ENCODE measurements at places on chromosomes 6 and 20. TPM values are rescaled to one million over a fixed set of nuclear protein-coding genes. Genes with fewer than 3 reads are reported as not detected.

DNA sequence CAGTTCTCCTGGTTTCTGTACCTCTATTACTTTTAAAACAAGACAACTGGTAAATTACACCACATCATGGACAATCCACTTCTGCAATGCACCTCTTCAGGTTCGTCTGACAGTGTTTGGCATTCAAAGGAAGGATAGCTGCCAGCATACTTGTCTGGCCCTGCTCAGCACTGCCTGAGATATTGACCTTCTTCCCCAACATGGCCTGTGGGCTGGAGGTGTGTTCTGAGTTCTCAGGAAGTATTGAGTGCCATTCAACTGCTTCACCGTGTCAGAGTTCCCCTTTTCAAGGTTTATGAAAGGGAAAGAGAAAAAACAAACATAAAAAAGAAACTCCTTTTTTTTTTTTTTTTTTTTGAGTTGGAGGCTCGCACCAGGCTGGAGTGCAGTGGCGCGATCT lies 267.9 kb upstream of the SASH1 start:
- H3K27me3 ChIP-seq: no peaks in the 10 kb centered on the region
- no peak overlapping the region for H3K4me3 ChIP-seq
- no peak for DNase-seq
- no peaks in the 10 kb centered on the region for H3K4me1 ChIP-seq

GRCh38 chr20:14845199-14846160 lies 508.1 kb upstream of the FLRT3 start:
- no peaks in the 10 kb centered on the region for H3K27me3 ChIP-seq
- DNase-seq: no peak
- no peaks in the 10 kb centered on the region for H3K36me3 ChIP-seq

DNA sequence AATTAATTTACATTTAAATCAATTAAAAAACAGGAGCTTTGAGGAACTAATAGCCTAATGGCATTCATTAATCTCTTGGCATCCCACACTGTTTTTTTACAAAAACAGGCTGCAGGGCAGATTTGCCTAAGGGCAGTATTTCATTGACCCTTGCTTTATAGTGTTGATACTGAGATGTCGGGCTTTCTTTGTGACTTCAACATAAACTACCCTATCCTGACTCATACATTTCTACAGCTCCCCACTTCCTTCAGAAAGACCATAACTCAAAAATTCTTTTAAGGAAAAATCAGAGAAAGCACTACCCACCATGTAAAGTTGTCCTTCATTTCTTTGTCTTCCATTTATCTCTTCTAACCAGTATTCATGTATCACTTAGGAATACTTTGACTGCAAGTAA lies 92.2 kb upstream of the NT5E start:
- no peak overlapping the region for H3K4me3 ChIP-seq
- no peaks in the 10 kb centered on the region for H3K36me3 ChIP-seq
- DNase-seq: no peak
- no peaks in the 10 kb centered on the region for H3K27me3 ChIP-seq
- H3K27ac ChIP-seq: no peak overlapping the region

DNA sequence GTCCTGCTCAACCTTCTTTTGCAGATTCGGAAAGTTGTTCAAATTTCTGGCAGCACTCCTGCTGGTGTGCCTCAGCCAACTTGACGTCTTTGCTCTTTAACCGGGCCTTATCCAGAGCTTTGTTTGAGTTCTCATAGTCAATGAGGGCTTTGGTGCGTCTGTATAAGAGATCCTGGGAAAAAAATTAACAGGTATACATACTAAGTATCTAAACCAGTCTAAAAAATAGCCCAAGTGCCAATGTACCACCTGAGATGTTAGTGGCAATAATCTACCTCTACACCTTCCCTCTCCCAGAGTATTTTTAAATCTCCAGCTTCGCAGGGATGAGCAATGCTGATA lies 21.1 kb downstream of the SNX5 start:
- no peak overlapping the region for H3K4me3 ChIP-seq
- H3K27me3 ChIP-seq: no peaks in the 10 kb centered on the region
- H3K4me1 ChIP-seq: no peaks in the 10 kb centered on the region
- no peaks in the 10 kb centered on the region for H3K36me3 ChIP-seq
- H3K27ac ChIP-seq: no peak overlapping the region
- no peak for DNase-seq

DNA sequence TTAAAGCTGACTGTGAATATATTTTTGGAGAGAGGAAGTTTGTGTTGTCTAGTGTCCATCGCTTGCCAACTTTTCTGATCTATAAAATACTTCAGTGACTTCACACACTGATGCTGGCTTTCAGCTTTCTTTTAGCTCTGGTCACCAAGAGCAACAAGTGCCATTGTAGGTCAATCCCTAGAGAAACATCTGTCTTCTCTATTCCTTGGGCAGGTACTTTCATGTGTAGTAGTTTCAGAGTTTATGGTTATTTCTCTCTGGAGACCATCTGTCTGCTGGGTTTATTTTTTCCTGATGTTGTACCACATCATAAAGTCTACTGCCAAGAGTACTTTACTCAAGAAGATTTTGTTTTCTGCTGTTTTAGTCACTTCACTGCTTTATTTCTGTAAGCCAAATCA lies 249.9 kb downstream of the KHDC1L start:
- H3K4me3 ChIP-seq: no peak overlapping the region
- no peaks in the 10 kb centered on the region for H3K4me1 ChIP-seq
- DNase-seq: peak; percentile 29
- no peaks in the 10 kb centered on the region for H3K27me3 ChIP-seq

DNA sequence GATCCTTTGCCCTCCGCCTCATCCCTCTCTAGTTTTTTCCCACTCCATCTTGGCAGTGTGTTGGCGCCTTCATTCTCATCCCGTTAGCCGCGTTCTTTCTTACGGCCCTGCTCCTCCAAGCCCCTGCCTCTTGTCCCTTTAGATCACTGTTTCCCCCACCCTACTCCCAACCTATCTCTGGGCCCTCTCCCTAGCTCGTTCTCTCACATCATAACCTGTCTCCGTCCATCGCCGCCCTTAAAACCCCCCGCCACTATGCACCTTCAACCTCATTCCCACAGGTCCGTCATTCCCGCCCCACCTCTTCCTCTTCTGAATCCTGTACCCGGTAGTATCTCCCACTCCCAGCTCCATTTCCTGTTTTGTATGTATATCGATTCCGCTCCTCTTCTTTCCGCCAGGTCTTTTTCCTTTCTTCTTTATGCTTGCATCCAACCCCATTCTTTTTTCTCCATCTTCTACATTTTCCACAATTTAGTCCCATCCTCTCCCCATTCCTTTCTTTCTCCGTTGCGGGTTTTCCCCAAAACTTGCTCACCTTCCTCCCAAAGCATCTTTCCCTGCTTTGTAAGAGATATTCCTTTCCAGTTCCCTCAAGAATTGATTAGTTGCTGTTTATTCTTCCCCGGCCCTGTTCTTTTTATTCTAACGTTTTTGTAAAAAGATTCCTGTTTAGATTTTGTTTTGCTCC lies 671 bp downstream of the EFHC1 start:
- H3K4me1 ChIP-seq: peaks cover 19% of the 10 kb centered on the region
- no peaks in the 10 kb centered on the region for H3K36me3 ChIP-seq
- peak overlapping the region; percentile 69 for H3K27ac ChIP-seq

DNA sequence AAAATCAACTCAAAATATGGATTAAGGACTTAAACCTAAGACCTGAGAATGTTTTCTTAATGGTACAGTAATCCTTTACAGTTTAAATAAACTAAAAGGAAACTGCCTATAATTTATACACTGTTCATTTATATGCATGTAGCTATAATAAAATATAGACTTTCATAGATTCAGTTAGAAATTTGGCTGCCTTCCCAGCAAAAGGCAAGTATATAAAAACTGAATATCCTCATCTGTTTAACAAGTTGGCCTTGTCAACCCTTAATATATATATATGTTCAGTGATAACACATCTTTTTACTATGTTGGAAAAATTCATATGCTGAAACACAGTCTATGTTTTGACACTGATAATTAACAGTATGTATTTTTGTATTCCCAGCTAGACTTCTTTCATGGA lies 123.1 kb downstream of the GRIK2 start:
- H3K4me3 ChIP-seq: no peak overlapping the region
- DNase-seq: no peak
- no peaks in the 10 kb centered on the region for H3K27me3 ChIP-seq
- H3K36me3 ChIP-seq: no peaks in the 10 kb centered on the region
- H3K27ac ChIP-seq: no peak overlapping the region

Gene SIRPB1
- 0.33 TPM for polyA plus RNA-seq
